ENCODE measurements at places on chromosomes 12 and 14. TPM values are rescaled to one million over a fixed set of nuclear protein-coding genes. Genes with fewer than 3 reads are reported as not detected.

OVCH1 gene
- total RNA-seq = not detected

HCAR3 gene
- 0.08 TPM for total RNA-seq

CRIP2 gene
- total RNA-seq = 222 TPM

TMEM229B gene
- total RNA-seq = 0.20 TPM

All from A549 treated with AZD2906 at 1 μM for 4 hours (cell line).